ENCODE measurements at places on chromosomes 13 and 19.

GRCh38 chr13:23902975-23903905 is 5.9 kb upstream of the C1QTNF9B start:
- no peak for DNase-seq

DNA sequence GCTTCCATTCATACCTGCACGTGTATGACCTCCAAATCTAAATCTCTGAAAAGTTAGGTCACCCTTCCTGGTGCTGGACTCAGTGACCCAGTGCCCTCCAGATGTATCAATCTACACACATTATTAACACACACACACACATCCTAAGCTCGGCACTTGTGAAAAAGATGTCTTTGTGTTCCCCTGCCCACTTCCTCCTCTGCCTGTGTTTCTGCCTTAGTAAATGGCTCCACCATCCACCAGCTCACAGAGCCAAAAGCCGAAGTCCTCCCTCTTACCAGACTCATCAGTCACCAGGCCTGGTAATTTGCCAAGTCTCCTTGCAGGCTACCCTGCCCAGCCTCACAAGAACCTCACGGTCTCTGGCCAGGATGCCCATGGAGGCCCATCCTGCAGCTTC is 131.5 kb downstream of the SHISA2 start:
- no peak for DNase-seq

- DNase-seq, result no peak
Observed at GRCh38 chr19:32891609-32892008, 22.0 kb upstream of the SLC7A9 start.

GRCh38 chr19:51983361-51983760 is 3.3 kb downstream of the ZNF350 start:
- DNase-seq, result no peak

GRCh38 chr13:112103961-112104880 is 37.3 kb downstream of the SOX1 start:
- no peak for DNase-seq

DNA sequence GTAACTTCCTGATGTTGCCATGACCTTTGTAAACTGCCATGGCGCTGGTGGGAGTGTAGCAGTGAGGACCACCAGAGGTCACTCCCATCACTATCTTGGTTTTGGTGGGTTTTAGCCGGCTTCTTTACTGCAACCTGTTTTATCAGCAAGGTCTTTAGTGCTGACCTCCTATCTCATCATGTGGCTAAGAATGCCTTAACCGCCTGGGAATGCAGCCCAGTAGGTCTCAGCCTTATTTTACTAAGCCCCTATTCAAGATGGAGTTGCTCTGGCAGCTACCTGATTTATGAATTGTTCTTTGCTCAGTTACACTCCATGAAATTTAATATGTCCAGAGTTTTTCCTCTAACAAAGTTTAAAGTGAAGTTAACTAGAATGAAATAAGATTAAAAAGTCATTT is 4.6 kb upstream of the EPS15L1 start:
- DNase-seq, result no peak

All from PC-9 (cell line).